Fibroblast of skin of left biceps (primary cell): ENCODE measurements at places on chromosomes 7 and 10.

DNA sequence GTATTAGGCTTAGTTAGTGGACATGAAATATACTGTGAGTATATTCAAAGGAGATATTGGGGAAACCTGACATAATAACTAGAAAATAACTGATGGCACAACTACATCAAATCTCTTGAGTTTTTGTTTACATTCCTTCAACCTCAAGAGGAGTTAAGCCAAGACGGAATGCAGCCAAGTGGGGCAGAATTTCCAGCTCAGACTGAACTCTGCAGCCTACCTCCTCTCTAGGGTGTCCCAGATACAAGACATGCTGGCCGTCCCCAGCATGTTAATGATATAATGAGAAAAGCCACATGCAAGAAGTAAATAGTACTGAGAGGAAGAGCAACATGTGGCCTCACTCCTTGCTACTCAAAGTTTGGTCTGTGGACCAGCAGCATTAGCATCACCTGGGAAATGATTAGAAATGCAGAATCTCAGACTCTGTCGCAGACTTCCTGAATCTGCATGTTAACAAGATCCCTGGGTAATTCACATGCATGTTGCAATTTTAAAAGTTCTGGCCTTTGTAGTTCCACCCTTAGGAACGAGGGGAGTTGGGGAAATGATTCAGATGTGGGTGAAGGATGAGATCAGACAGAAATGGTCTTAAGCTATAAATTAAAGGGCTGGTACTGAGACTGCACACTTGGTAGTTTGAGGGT is 118.4 kb upstream of the CACUL1 start:
- DNase-seq: no peak

DNA sequence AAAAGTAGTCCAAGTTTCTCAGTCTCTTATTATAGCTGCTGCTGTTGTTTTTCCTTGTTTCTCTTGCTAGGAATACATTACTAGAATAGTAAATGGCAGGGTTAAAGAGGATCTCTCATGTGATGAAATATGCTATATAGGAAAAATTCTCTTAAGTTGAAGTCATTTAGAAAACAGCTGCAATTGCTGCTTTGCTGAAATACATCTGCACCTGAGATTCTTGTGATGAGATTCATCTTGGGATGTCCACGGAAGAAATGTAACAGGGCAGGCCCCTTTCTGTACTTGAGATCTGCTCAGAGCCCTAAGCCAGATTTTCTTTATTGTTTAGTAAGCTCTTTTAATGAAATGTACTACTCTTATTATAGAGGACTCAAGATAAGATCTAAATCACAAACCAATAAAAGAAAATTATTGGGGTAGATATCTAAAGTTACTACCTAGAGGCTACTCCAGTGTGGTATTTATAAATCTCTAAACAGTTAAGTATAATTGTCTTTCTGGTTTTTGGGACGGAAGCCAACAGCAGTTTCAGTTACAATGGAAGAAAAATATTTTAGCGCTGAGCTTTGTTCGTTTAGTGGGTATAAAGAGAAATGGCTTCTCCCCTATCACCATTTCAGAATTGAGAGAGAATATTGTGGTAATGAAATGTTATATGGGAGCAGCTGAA is 701.5 kb downstream of the KCNMA1 start:
- DNase-seq: no peak

GRCh38 chr7:129332254-129333035 is 101.8 kb upstream of the STRIP2 start:
- DNase-seq: no peak

GRCh38 chr7:30848121-30848855 is 63.4 kb upstream of the AQP1 start:
- no peak for DNase-seq
